K562 (cell line): ENCODE measurements at places on chromosomes 6 and 20. TPM values are rescaled to one million over a fixed set of nuclear protein-coding genes. Genes with fewer than 3 reads are reported as not detected.

DNA sequence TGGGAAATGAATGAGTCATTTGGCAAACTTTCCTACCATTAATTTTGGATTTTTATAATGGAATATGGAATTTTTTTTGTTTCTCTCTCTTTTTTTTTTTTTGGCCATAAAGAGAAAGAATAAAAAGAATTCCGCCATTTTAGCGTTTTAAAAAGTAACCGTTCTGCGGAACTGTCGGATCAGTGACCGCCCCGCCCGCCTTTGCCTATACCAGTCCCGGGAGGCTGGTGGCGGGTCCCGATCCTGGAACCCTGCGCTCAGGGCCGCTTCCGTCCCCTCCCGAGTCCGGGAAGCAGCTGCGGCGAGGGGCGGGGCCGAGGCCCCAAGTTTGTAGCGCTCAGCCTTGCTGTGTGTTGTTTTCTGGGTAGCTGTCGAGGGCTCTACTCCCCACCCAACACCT lies 609 bp downstream of the L3MBTL1 start:
- peaks cover 31% of the 10 kb centered on the region for H3K27me3 ChIP-seq
- H3K4me1 ChIP-seq = peaks cover 18% of the 10 kb centered on the region
- H3K36me3 ChIP-seq = no peaks in the 10 kb centered on the region
- DNase-seq = peak; percentile 64

GRCh38 chr20:16423311-16424212 lies 149.7 kb downstream of the KIF16B start:
- no peak overlapping the region for H3K27ac ChIP-seq
- H3K4me1 ChIP-seq = no peaks in the 10 kb centered on the region; the same call in 1 of the 2 replicates
- no peak overlapping the region for H3K4me3 ChIP-seq
- DNase-seq = no peak

GRCh38 chr6:42453031-42453653 lies 1.4 kb upstream of the TRERF1 start:
- DNase-seq = peak; percentile 86
- no peaks in the 10 kb centered on the region for H3K36me3 ChIP-seq
- peaks cover 52% of the 10 kb centered on the region for H3K27me3 ChIP-seq
- H3K4me1 ChIP-seq = peaks cover 29% of the 10 kb centered on the region
- no peak overlapping the region for H3K27ac ChIP-seq

GRCh38 chr6:136073216-136073615 lies 176.9 kb downstream of the MTFR2 start:
- H3K27me3 ChIP-seq = peaks cover 11% of the 10 kb centered on the region
- H3K36me3 ChIP-seq = no peaks in the 10 kb centered on the region
- H3K4me3 ChIP-seq = no peak overlapping the region
- no peak overlapping the region for H3K27ac ChIP-seq
- no peak for DNase-seq

GRCh38 chr6:11425431-11425871 lies 112.1 kb upstream of the TMEM170B start:
- no peaks in the 10 kb centered on the region for H3K36me3 ChIP-seq
- peaks cover 2% of the 10 kb centered on the region; the same call in 1 of the 3 replicates for H3K27me3 ChIP-seq
- no peaks in the 10 kb centered on the region for H3K4me1 ChIP-seq
- H3K4me3 ChIP-seq = no peak overlapping the region
- H3K27ac ChIP-seq = no peak overlapping the region
- DNase-seq = no peak

The TTBK1 gene
- total RNA-seq = not detected in 2 replicates

The ARMC2 gene
- 0.82 and 1.7 TPM in 2 replicates for total RNA-seq

DNA sequence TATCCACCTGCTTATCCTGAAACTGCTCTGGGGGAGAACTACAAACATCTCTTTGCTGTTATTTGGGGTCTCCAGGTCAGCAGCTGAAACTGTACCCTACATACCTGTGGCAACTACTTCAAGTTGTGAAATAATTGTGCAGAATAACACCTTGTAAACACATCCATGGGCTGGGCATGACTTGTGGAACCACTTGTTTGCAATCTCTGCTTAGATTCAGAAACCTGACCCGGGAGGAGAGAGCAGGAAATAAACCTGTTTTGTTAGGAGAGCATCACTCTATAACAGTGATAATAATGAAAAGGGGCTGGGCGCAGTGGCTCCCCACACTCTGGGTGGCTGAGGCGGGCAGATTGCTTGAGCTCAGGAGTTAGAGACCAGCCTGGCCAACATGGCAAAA lies 183.1 kb downstream of the NFATC2 start:
- no peaks in the 10 kb centered on the region for H3K36me3 ChIP-seq

DNA sequence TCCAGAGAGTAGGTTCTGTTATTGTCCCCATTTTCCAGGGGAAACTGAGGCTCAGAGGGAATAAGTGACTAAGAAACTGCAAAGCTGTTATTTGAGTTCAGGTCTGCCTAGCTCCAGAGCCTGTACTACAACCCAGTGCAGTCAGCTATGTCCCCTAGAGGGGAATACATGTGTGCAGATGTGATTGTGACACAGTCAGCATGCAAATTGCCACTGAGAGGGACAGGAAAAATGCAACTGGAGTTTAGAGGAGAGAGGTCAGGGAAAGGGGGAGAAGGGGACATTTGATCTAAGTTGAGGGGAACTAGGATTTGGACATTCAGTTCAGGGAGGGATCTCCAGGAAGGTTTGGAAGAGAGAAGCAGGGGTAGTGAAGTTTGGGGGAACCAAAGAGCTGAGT lies 38.6 kb upstream of the EPB41L1 start:
- no peak overlapping the region for H3K4me3 ChIP-seq
- H3K4me1 ChIP-seq = peaks cover 8% of the 10 kb centered on the region
- no peaks in the 10 kb centered on the region for H3K27me3 ChIP-seq
- H3K36me3 ChIP-seq = no peaks in the 10 kb centered on the region
- DNase-seq = no peak

DNA sequence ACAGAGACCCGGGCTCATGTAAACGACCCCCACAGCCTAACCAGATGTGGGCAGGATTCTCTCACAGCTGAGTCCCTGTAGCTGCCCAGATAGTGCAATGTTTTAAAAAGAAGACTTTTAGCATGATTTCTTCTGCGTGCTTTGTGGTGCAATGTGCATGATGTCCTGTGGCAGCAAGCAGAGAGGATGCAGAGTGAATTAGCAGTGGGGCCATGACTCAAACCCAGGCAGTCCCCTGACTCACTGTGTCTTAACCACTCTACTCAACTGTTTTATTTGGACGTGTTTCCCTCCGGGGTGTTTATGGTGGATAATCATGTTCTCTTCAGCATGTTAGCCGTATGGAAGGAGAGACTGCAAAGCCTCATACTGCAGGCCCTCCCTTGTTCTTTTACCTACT lies 247.9 kb downstream of the SLC24A3 start:
- H3K36me3 ChIP-seq = no peaks in the 10 kb centered on the region
- no peaks in the 10 kb centered on the region for H3K27me3 ChIP-seq
- no peaks in the 10 kb centered on the region for H3K4me1 ChIP-seq

DNA sequence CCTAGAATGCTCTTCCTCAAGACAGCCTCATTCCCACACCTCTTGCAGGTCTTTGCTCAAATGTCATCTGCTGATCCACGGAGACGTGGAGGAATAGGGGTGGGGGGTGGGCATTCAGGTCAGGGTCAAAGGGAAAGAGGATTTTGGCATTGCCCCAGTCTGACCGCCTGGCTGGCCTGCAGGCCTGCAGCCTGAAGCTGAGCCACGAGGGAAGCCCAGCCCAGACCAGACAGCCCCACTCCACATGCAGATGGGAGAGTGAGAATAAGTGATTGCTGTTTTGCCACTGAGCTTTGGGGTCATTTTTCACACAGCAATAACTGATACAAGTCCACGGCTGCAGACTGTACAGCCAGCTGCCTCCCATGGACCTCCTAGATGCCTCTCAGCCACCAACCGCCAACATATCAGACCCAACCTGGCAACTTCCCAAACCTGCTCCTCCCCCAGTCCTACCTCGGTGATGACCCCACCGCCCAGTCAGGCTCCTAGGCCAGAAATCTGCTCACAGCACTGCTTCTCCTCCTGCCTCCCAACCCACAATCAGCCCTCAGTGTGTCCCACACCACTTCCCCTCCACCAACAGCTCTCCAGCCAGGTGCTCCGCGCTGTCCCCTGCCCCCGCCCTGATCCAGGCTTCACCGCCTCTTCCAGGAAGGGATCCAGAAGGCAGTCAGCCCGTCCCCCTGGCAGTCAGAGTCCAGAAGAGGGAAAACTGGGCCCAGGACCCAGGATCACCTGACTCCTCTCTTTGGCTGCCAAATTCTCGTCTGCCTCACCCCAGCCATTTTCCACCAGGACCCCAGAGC lies 14.0 kb downstream of the KIAA1755 start:
- no peaks in the 10 kb centered on the region; the same call in 1 of the 2 replicates for H3K4me1 ChIP-seq
- no peak overlapping the region for H3K27ac ChIP-seq
- H3K4me3 ChIP-seq = no peak overlapping the region
- H3K27me3 ChIP-seq = peaks cover 6% of the 10 kb centered on the region; the same call in 1 of the 2 replicates
- no peak for DNase-seq

DNA sequence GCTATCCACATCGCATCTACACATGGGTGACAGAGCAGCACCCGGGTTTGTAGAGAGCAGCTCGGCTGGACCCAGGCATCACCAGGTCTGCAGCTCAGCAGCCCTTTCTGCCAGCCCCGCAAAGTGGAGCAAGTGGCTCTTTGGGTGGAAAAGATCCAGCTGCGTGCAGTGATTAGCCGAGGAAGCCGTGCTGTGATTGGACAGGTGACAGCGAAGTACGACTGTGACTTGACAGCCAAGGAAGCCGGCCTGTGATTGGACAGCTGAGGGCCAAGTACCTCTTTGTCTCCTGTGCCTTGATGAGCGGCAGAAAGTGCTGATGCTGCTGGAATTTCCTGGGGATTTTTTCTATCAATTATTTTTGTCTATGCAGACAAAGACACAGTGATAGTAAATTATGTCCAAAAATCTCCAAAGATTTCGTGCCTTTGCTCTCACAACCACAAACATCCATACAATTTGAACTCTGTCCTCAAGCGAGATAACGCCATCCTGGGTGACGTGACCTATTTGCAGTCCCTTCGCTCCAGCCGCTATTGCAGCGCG lies 62.3 kb upstream of the GPR31 start:
- H3K27ac ChIP-seq = no peak overlapping the region

GRCh38 chr6:8627085-8627861 lies 191.9 kb upstream of the SLC35B3 start:
- no peak overlapping the region for H3K27ac ChIP-seq
- H3K27me3 ChIP-seq = no peaks in the 10 kb centered on the region
- DNase-seq = no peak
- no peak overlapping the region for H3K4me3 ChIP-seq
- H3K36me3 ChIP-seq = no peaks in the 10 kb centered on the region

DNA sequence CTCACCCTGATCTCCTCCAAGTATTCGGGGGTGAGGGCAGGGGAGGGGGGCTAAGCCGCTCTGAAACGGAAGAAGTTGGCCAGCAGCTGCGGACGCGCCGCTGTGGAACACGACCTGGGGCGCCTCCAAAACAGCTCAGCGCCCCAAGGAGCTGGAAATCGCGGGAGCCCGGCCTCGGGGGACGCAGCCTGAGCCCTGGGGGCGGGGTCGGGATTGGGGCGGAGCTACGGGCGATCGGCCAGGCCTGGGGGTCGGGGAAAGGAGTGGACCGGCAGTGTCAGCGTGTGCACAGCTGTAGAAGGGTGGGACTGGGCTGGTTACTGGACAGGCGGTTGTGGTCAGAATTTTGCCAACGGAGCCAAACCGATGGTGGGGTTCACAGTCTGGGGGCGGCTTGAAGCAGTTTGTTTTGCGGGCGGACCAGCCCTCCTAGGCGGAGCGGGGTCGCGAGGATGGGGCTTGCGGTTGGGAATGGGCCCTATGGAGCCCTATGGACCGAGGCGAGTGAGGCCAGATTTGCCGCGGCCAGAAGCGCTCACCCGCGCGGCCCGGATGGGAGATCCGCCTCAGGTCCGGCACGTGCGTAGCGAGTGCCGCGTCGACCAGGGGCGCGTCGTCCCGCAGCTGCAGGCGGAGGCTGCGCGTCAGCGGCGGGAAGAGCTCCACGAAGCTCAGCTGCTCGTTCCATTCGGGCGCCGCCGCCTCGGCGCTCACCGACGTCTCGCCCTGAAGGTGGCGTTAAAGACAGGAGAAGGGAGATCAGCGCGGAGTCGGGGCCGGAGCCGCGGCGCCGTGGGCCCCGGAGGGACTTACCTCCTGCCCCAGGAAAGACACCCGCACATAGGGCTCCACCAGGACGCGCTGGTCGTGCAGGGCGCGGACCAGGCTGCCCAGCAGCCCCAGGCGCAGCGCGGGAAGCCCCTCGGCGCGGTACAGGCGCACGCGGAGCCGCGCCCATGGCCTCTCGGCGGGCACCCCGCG lies 14.3 kb upstream of the SPAG4 start:
- H3K4me1 ChIP-seq = no peaks in the 10 kb centered on the region; the same call in 2 of the 3 replicates
- no peaks in the 10 kb centered on the region; the same call in 1 of the 3 replicates for H3K27me3 ChIP-seq
- DNase-seq = peak; percentile 83

DNA sequence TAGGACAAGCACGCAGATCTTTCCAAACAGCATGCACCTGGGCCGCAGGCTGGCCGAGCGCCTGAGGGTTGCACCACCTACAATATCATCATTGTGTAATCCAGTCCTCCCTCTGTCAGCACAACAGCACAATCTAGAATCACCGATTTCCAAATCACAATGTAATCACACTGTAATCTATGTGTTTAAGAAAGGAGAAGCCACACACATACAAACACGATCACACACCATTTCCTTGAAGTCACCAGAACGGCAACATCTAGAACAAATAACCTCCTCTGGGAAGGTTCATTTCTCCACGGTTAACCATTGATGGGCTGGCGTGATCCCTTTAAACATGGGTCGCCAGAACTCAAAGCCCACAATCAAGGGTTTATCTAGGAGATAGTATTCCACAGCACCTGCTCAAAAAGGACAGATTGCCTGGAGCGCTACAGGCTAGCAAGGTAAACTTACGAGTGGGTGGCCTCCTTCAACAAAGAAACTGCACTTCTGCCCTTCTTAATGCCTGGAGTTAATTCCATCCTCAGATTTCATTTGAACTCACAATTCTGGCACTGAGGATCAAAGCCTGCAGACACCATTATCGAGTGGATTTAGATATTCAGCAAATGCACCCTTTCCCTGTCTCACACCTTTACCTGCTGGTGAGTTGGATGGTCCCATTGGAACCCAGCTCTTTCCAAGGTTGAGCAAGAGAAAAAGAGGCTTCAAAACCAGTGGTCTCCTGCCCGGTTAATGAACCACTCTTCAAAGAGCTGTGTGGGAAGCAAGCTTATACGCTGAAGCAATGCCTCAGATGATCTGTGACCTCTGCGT lies 83.8 kb upstream of the FOXQ1 start:
- H3K27ac ChIP-seq = no peak overlapping the region
- DNase-seq = no peak
- no peaks in the 10 kb centered on the region for H3K36me3 ChIP-seq
- no peak overlapping the region for H3K4me3 ChIP-seq

The BANF2 gene
- total RNA-seq = not detected in 2 replicates

- H3K4me1 ChIP-seq = no peaks in the 10 kb centered on the region; the same call in 1 of the 2 replicates
- H3K27me3 ChIP-seq = no peaks in the 10 kb centered on the region
- peaks cover 2% of the 10 kb centered on the region; the same call in 1 of the 3 replicates for H3K36me3 ChIP-seq
These were observed 247.5 kb downstream of the TMEM242 start for GRCh38 chr6:157075549-157076450.

GRCh38 chr6:47073125-47074110 lies 31.3 kb upstream of the ADGRF1 start:
- H3K4me1 ChIP-seq = no peaks in the 10 kb centered on the region
- no peaks in the 10 kb centered on the region for H3K36me3 ChIP-seq
- no peak for DNase-seq
- no peak overlapping the region for H3K27ac ChIP-seq
